ENCODE measurements at places on chromosomes 7 and 10. TPM values are rescaled to one million over a fixed set of nuclear protein-coding genes. Genes with fewer than 3 reads are reported as not detected.

Gene ABCB4
- total RNA-seq, result not detected

Gene TBC1D12
- 0.11 TPM for total RNA-seq

Gene NACAD
- 0.02 TPM for total RNA-seq

Gene A1CF
- total RNA-seq, result not detected

Gene SERPINE1
- 0.27 TPM for total RNA-seq

All from T-helper 2 cell treated with Interferon-gamma antibody and Interleukin-4, amounts not matched to agents 100 ng/mL and 5 ng/mL, for 36 hours (primary cell).